ENCODE measurements at places on chromosomes 12 and 14.

DNA sequence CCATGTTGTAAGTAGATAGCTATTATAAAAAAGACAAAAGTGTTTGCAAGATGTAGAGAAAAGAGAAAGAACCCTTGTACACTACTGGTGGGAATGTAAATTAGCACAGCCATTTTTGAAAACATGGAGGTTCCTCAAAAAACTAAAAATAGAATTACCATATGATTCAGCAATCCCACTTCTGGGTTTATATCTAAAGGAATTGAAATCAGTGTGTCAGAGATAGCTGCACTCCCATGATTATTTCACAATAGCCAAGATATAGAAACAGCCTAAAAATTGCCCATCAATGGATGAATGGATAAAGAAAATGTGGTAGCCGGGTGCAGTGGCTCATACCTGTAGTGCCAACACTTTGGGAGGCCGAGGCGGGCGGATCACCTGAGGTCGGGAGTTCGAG is 9.2 kb downstream of the PSMC6 start:
- no peak for DNase-seq

GRCh38 chr12:92138144-92138543 is 7.5 kb downstream of the BTG1 start:
- no peak for DNase-seq

GRCh38 chr12:26870491-26871419 is 37.8 kb upstream of the ITPR2 start:
- no peak for DNase-seq

GRCh38 chr12:132351751-132352495 is 22.5 kb upstream of the GALNT9 start:
- DNase-seq: no peak

DNA sequence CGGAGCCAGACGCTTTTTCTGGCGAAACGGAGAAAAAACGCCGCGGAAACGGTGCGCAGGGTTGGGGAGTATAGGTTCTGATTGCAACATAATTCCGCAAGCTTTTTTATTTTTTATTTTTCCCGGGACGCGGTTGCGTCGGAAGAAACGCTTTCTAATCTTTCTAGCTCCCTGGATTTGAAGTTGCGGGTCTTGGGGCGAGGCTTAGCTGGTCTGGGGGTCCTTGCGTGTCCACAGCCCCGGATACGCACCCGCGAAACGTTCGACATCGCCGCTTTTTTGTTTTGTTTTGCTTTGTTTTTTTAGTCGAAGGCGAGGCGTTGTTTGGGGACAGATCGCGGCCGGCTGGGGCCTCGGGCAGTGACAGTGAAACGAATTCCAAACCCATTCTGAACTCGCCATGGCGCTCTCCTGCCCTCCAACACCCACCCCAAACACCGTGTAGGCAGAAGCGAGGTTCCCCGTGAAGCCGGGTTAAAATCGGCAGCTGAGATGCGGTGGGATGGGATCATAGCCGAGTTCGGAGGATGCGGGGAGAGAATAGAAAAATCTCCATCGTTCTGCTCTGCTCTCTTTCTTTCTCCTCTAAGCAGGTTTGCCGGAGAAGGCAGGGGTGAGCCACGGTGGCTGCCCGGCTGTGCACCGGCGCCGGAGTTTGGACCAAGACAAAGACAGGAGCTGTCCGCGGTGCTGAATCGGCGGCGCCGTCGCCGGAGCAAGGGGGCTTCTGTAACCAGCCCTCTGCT is 8.1 kb upstream of the LHX5 start:
- no peak for DNase-seq

DNA sequence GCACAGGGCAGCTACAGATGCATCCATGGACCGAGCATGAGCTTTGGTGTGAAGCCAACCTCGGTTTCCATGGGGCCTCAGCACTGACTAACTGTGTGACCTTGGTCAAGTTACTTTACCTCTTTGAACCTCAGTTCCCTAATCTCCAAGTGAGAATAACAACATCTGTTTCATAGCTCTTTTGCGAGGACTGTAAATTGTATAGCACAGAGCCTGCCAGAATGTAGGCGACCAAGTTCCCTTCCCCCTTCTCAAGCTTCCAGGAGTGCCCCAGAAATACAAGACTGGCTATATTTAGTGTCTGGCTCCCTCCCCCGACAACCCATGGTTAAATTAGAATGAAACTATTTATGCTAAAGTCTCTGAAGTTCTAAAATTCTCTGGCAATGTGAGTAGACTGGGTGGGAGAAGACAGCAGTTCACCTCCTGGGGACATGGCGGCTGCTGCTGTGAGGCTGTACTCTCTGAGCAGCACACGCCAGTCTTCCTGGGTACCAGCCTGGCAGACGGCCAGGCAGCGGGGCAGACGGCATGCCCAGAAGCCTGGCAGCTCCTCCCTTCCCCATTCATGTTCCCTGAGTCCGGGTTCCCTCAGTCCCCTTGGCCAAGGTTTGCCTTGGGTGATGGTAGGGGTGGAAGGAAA is 22.0 kb upstream of the TMED10 start:
- DNase-seq: no peak

DNA sequence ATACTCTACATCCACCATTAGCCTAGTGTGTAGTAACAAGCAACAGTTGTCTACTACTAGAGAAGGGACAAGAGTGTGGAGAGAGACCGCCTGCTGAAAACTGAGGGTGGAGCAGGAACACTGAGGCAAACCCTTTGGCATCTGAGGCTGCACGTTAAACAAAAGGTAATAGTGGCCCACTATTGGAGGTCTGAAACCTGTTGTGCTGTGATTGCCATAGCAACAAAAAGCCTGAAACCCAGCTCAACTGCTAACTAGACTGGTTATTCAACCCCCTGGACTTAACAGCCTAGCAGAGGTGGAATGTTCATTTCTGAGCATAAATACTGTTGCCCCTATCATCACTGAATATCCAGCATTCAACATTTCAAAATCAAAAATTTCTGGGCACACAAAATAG is 43.0 kb downstream of the PPP4R4 start:
- no peak for DNase-seq

- DNase-seq: no peak
Observed at GRCh38 chr12:12070674-12071656, at the start of gene BCL2L14. Gene BCL2L14 (plus strand): TSS chr12:12070939. CDS start chr12:12079306, 8,367 bp downstream.

DNA sequence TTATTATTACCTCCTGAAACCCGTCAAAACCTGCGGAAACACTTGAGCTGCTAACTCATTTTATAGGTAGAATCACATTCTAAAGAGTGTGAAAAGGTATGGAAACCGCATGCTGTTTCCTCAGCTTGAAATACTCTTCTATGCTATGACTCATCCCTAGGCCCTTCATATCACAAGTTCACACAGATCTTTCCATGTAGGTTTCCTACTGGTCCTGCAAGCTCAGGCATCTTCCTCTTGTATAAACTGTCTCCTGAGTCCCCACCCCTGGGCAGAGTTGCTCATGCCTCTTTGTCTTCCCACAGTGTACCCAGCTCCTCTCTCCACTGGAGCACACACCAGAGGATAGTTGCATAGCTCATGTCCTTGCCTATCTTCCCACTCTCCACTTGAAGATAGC is 84.7 kb downstream of the CMAS start:
- DNase-seq: no peak

DNA sequence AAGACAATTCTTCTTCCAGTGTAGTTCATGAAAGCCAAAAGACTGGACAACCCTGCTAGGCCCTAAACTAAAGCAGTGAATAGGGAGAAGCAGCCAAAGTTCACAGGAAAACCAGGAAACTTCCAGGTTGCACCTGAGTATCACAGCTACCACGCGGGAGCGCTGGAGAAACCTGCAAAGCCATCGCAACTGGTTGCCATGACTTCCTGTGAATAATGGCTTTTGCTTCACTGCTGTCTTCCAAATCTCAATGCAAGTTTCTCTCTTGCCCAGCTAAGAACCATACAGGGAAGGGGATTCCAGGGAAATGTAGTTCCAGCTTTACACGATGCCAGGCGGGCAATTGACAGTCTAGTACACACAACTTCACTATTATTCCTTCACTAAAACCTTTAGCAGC is 114.1 kb downstream of the GXYLT1 start:
- DNase-seq: no peak

DNA sequence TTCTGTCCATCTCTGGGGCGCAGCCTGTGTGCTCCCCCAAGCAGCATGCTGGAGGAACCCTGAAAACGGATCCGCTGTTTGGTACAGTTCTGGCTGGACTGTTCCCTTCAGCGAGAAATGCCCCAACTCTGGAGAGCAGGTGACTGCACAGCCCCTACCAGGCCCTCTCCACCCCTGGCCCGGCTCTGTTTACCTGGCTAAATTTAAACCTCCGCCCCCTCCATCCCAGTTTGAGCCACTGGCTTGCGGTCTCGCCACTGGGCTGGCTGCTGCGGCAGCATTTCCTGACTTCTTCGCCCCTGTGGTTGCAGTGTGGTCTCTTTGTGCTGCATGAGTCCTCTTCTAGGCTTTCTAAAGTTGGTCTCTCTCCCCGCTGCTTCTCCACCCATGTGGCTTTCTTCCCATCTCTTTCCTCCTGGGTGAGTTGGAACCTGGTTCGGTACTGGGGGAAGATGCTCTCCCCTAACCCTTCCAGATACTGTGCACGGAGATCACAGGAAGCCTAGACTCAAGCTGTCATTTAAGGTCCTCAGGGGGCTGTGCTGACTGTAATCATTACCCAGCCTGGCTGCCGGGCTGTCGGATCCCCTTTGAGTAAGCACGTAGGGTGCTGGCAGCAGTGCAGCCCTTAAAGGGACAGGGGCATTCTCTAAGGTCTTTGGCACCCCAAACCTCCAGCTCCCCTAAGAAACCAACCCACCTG is 60.6 kb downstream of the FBXL14 start:
- DNase-seq: no peak

DNA sequence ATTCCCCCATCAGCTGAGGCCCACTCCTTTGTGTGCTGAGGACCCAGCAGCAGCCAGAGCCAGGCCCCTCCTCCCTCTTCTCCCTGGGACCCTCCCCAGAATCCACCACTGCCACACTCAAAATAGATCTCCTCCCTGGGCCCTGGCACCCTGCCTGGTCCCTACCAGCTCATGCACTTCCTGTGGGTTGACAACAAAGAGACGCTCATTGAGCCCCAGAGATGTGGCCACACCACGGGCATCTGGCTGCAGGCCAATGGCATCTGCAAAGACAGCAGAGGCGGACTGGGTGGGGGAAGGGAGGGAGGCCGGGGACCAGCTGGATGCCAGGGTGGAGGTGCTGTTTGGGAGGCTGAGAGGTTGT is 16.0 kb upstream of the ENDOU start:
- DNase-seq: peak; percentile 37

GRCh38 chr14:105476831-105477659 is 2.4 kb downstream of the CRIP2 start:
- no peak for DNase-seq

- DNase-seq: no peak
Observed at GRCh38 chr12:43766291-43766690, 7.5 kb downstream of the IRAK4 start.

GRCh38 chr12:75560167-75560566 is 48.8 kb upstream of the KRR1 start:
- no peak for DNase-seq

DNA sequence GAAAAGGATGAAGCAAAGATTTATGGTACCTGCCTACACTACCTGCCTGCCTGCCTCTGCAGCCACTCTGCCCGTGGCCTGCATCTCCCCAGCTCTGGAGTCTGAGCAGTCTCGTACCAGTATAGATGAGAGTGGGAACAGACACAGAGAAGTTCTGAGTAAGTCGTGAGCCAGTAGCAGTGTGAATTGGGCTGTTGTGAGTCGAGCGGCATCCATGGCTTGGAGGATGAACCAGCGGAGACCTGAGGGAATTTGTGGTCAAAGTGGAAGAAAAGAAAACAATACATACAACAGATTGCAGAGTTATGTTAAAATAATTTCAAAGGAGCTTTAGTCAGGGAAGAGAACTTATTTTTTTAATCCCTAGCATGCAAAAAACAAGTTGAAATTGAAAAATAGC is 25.3 kb downstream of the C2CD5 start:
- no peak for DNase-seq

- DNase-seq: no peak
Observed at GRCh38 chr12:68910128-68910527, 22.8 kb downstream of the CPM start.

DNA sequence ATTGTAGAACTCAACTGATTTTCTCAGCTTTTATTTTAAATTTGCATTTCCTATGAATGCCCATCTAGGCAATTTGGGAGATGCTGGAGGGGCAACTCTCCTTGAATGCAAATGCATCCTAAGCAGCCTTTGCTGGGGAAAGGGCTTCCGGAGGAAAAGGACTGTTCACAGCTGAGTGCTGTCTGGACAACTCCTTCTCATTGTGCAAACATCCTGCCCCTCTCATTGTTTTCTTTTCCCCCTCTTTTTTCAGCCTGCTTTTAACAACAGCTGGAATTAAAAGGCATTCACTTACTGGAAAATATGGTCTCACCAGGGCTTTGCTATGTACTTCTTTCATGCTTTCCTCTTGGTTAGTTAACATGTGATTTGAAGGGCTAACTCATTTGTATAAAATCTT is 397.8 kb downstream of the FUT8 start:
- DNase-seq: no peak

DNA sequence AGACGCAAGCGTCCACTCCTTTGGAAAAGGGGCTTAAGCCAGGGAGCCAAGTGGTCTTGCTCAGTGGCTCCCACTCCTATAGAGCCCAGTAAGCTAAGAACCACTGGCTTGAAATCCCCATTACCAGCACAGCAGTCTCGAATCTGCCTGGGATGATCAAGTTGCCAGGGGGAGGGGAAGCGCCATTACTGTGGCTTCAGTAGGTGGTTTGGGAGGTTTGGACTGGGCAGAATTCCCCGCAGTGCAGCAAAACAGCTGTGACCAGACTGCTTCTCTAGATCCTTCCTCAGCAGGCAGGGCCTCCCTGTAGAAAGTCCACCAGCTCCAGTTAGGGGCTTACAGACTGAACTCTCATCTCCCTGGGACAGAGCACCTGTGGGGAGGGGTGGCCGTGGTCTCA is 115.4 kb downstream of the TMEM117 start:
- DNase-seq: no peak

GRCh38 chr14:33393231-33393894 is 454.7 kb downstream of the NPAS3 start:
- no peak for DNase-seq

DNA sequence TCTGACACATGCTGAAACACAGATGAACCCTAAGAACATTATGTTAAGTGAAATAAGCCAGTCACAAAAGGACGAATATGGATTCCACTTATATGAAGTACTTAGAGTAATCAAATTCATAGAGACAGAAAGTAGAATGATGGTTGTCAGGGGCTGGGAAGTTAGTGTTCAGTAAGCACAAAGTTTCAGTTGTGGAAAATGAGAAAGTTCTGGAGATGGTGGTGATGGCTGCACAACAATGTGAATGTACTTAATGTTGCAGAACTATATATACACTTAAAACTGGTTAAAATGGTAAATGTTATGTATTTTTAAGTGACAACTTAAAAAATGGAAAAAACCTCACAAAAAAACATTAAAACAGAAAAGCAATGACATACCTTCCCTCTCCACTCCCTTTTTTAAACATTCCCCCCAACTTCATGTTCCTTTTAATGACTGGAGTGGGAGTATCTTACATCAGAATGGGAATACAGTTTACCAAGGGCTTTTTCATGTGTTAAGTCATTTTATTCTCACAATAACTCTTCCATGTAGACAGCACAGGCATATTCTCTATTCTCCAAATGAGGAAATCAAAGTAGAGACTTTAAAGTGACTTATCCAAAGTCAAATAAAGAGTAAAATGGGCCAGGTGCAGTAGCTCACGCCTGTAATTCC is 24.0 kb downstream of the BTBD7 start:
- DNase-seq: no peak

- DNase-seq: no peak
Observed at GRCh38 chr12:75364919-75365318, 26.0 kb upstream of the GLIPR1L2 start.

Measured in stimulated activated CD4-positive, alpha-beta T cell treated with anti-CD3 and anti-CD28 coated beads, TNF-alpha, amount 100 ng/mL, for 1 hour (primary cell).